Lung microvascular endothelial cell (primary cell): ENCODE measurements at places on chromosomes 5 and 9. TPM values are rescaled to one million over a fixed set of nuclear protein-coding genes. Genes with fewer than 3 reads are reported as not detected.

The PROP1 gene
- not detected in 2 replicates for total RNA-seq

The ADRA1B gene
- total RNA-seq = under 0.01 and 0.22 TPM in 2 replicates

The SLC38A9 gene
- 32.9 and 53.8 TPM in 2 replicates for total RNA-seq

The SGCD gene
- under 0.01 and 1.4 TPM in 2 replicates for total RNA-seq

The CDKN2A gene
- 0.60 and 13.3 TPM in 2 replicates for total RNA-seq
